ENCODE measurements at places on chromosomes 5 and 9.

DNA sequence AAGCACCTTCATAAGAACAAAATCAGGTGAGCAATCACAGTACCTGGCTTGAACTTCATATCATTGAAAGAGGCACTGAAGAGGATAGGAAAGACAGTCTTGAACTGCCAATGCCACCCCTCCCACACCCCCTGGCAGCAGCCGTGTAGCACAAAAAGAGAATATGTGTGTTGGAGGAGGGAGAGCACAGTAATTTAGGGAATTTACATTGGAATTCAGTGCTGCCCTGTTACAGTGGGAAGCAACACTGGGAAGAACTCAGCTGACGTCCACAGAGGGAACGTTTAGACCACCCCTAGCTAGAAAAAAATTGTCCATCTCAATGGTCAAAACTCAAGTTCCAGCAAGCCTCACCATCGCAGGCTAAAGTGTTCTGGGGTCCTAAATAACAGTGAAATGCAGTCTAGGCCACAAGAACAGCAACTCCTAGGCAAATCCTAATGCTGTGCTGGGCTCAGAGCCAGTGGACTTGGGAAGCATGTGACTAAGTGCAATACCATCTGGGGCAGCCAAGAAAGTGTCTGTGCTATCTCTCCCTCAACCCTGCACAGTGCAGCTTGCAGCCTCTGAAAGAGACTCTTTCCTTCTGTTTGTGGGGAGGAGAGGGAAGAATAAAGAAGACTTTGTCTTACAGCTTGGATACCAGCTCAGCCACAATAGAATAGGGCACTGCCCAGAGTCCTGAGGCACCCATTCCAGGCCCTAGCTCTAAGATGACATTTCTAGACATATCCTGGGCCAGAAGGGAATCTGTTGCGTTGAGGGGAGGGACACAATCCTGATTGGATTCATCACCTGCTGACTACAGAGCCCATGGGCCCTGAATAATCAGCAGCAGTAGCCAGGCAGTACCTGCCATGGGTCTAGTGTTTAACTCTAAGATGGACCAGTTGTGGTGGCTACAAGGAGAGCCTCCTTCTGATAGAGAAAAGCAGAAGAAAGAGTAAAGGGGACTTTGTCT lies 62.1 kb upstream of the VLDLR start:
- DNase-seq, result no peak

GRCh38 chr5:74051076-74051475 lies 425.1 kb downstream of the ARHGEF28 start:
- DNase-seq, result no peak

DNA sequence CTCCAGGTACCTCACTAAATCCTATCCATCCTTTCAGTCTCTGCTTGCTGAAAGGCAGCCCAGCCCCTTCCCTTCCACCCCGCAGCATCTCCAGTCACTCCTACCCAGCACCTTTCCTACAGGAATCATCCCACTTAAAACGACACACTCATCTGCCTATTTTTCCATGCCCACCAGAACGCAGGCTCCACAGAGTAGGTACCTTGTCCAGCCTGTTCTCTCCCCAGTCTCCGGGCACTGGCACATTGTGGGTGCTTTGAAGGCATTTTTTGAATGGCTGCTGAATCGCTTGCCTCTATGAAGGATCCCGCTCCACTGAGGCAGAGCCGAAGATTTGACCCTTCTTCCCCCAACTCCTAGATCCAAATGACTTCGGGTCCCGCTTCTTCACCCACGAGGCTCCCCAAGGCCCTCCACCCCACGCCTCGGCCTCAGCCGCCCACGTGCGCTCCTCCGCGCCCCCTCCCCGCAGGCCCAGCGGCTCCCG lies 15.6 kb downstream of the LHX6 start:
- no peak for DNase-seq

DNA sequence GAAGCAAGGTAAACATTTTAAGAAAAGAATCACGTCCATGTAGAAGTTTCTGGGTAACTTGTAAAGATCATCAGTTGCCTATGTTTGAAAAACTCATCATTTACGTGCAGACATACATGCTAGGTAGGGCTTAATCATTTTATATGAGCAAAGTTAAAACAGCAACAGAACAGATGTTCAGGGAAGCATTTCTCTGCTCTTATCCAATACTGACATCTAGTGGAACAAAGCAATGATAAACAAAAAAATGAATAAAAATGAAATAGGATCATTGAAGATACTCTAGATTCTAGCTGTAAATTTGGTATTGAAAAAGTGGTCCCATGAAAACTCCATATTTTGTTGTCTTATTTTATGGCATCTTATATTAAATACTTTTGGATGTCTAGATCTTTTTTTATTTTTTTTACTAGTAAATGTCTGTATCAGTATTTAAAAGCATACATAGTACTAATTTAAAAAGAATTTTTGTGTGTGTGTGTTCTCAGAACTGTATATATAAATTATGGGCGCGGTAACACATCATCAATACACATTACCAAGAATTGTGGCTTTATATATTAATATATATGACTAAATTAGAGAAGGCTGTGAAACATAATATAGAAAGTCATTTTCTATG lies 1050.2 kb downstream of the CDH12 start:
- DNase-seq, result no peak

DNA sequence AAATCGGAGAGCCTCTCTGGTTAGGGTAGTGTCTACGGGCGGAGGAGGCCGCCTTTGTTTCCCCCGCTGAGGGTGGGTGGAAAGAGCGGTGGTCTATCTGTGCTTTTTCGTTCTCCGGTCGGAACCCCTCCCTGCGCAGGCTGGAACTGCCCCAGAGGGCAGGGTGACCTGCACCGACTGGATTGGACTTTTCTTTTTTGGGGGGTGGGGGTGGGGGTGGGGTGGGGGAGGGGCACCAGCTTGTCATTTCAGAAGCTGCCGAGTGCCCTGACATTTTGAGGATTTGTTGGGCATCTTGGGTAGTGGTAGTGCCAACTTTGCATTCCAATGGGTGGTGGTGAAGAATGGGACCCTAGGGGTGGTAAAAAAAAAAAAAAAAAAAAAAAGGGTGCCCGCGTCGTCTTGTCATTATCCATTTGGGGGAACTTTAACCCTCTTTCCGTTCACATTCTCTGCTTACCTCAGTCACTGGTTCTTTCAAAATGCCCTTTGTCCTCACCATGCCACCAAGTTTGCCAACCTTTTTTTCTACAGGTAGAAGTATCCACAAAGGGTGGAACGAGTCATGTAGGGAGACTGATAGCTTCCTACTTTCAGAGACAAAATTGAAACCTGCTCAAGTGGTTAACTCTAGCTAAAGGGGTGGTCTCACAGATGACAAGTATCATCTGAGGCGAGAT lies 1.3 kb downstream of the UBE2R2 start:
- DNase-seq, result no peak

- no peak for DNase-seq
These were observed 19.9 kb downstream of the NOTCH1 start for GRCh38 chr9:136525841-136526499.

DNA sequence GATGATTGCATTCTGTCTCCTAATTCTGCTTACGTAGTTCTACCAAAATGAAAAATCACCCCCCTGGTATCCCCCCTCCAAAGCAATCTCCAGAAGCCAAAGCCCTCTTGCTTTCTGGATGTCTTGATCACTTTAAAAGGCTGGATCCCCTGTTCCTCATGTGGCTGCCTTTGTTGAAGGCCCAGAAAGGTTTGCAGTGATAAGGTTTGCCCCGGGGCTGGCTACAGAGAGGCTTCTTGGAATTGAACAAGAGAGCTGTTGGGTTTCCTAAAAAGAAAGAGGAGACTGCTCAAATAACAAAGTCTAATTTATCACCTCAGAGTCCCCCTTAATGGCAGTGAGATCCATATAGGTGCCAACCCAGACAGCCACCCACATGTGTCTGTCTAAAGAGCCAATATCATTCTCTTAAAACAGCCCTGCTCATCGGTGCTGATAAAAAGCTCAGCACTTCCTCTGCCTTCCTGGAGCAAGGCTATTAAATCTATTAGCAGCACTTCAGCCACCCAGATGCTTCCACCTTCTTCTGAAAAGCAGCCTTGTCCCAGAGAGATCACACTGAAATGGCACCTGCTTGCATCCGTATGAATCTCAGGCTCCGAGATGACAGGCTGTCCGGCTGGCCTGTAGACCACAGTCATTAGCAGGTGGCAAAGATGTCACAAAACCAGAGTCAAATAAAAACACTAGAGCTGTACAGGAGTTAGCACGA lies 70.9 kb downstream of the TEX10 start:
- DNase-seq, result no peak

DNA sequence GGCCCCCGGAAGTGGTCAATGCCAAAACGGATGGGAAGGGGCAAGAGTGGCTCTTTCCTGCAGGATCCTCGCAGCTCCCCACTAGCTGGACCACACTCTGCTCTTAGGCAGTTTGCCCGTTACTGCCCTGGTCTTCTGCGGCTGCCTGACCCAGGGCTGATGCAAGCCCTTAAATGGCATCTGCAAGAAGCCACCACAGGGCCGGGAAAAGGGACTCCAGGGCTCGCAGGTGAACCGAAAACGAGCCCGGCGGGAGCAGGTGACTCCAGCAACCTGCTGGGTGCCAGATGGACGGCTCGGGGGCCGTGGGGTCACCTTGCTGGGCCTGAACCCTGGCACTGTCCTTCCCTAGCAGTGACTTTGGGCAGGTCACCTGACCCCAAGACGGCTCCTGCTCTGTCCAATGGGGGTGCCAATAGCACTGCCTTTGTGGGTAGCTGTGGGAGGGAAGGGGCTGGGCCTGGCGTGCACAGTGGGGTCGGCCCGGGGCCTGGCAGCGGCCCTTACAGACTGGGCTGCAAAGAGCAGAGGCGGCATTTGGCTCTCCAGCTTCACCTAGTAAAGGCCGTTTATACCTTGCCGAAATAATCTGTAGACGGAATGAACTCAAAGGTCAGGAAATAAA lies 1.3 kb downstream of the TMEM250 start:
- no peak for DNase-seq

- no peak for DNase-seq
These were observed 66.4 kb upstream of the SPRY4 start for GRCh38 chr5:142391058-142391845.

- no peak for DNase-seq
These were observed 152.9 kb downstream of the AUH start for GRCh38 chr9:91208837-91209236.

DNA sequence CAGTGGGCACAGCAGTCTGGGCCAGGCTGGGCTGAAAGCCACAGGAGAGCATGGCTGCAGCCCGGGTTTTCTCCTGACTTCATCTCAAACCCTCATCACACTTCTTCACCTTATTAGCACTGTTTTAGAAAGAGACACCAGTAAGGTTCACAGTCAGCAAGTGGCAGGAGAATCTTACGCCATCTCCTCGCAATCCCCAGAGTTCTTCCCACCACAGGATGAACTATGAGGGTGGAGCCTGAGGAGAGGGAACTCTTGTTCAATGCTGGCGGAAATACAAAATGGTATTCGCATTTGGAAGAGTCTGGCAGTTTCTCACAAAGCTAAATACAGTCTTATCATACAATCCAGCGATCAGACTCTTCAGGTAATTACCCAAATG lies 14.7 kb downstream of the BICD2 start:
- DNase-seq, result no peak

DNA sequence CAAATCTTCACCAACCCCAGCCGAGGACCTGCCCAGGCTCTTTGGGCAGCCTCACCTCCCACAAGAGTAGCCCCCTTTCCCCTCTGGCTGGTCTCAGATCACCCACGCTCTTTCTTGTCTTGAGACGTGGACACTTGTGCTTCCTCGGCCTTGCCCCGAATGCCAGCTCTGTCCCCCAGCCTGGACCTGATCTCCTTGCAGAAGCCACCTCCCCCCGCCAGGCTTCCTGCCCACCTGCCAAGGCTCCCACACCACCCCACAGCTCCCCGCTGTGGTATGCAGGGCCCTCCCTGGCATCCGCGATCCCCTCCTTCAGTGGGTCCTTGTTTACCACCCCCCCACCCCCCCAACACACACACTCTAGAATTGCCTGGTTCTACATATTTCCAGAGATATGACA lies 133.7 kb downstream of the ROR2 start:
- DNase-seq, result no peak

- DNase-seq, result no peak
These were observed 202.6 kb downstream of the DCP2 start for GRCh38 chr5:113179156-113179555.

GRCh38 chr5:79844571-79844970 lies 146.5 kb downstream of the MTX3 start:
- no peak for DNase-seq

GRCh38 chr5:133944263-133945185 lies 23.9 kb downstream of the C5orf15 start:
- DNase-seq, result peak; percentile 46

DNA sequence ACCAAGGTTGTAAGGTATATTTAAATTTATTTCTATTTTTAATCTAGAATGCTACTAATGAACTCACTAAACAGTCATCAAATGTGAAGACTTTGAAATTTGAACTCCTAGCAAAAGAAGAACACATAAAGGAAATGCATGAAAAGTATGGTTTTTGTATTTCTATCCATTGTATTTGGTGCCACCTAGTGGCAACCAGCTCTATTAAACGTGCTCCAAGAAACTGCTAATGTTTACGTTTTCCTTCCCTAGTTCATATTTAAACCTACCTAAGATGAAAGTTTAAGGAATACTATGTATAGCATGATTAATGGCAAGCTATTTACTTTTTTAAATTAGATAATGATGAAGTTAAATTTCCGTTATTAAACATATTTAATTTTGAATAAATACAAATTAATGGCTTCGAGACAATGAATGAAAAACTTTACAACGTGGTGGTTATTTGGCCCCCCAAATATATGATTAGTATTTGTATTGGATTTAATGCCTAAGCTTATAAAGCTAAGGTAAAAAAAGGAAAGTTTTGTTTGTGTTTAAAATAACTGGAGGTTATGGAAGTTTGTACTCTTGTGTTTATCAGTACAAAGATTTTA lies 115.9 kb upstream of the SH3GL2 start:
- no peak for DNase-seq

DNA sequence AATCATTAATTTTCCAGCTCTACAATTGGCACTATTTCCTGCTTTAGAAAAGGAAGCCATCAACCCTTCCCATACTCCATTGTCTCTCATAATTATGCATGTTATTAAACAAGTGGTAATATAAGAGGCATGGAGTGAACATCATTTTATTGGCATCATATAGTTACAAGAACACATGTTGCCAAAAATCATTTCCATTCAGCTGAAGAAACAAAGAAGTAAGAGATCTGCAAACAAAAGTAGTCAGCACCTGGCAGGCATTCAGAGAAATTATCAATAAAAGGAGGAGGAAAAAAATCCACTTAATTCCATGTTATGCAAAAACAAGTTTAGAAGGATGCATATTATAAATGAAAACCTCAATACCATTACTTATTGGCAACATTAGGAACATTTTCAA lies 1208.2 kb upstream of the C9orf72 start:
- no peak for DNase-seq

DNA sequence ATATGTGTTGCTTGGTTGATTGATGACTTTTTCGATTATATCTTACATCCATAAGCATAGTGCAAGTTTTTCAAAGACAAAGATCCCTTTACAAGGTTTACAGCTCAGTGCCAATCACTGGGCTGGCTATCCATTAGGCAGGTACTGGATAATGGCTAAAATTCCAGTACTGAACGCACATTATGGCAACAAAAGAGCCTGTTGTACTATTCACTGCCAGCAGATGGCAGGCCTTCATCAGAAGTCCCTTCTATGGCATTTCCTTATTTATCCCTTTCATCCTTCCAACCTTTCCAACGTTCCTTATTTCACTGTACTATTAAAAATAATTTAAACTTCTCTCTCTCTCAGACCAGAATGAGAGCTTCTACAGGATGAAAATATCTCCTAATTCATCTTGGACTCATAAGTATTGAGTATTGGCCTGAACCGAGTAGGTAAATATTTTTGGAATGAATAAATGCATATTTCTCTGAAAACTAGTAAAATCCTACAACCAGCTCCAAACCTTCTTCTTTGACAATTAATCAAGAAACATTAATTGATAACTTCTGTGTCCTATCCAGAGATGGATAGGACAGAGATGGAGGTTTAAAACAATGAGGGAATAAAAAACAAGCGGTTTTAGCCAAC lies 6.7 kb upstream of the WNT8A start:
- peak; percentile 43 for DNase-seq

Measured in stimulated activated CD4-positive, alpha-beta T cell treated with anti-CD3 and anti-CD28 coated beads, Interleukin-4, amount 100 ng/mL, for 1 hour (primary cell).